GM23338 (cell line): ENCODE measurements at places on chromosomes 1 and 21.

DNA sequence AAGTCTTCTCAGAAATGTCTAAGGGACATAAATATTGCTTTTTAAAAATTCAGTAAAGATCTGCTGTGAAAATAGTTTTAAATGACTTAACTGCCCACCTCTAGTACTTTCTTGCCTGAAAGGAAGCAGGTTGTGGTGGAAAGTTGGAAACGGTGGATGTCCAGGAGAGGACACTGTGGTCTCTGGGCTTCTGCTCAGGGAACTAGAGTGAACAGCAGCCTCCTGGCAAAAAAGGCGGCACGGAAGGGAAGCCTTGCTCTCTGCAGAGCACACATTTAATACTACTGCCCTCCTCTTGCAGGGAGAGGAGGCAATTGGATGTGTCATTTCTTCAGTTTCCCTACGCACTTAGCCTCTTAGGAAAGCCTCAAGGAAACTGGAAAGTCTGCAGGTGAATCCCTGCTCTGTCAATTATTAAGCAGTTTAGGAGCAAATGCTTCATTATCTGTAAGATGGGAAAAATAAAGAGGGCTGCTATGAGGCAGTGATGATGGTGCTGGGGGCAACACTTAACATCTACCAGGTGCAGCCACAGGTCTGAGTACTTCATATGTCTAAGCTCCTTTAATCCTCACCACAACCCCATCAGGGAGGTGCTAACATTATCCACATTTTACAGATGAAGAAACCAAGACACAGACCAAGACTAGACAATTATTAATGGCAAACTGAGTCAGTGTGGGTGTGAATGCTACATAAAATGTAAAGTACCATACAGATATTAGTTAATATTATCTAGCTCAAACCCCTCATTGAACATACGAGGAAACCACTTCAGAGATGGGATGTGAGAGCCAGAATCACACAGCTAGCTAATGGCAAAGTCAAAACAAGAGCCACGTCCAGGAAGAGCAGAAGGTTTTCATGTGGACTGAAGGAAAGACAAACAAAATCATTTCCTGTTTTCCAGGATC is 108.9 kb upstream of the ADAR start:
- no peak for DNase-seq

- DNase-seq, result peak; percentile 90
Observed at GRCh38 chr1:167538657-167539056, 14.9 kb downstream of the CREG1 start.

- no peak for DNase-seq
Observed at GRCh38 chr1:92964316-92964715, 3.1 kb upstream of the DIPK1A start.

DNA sequence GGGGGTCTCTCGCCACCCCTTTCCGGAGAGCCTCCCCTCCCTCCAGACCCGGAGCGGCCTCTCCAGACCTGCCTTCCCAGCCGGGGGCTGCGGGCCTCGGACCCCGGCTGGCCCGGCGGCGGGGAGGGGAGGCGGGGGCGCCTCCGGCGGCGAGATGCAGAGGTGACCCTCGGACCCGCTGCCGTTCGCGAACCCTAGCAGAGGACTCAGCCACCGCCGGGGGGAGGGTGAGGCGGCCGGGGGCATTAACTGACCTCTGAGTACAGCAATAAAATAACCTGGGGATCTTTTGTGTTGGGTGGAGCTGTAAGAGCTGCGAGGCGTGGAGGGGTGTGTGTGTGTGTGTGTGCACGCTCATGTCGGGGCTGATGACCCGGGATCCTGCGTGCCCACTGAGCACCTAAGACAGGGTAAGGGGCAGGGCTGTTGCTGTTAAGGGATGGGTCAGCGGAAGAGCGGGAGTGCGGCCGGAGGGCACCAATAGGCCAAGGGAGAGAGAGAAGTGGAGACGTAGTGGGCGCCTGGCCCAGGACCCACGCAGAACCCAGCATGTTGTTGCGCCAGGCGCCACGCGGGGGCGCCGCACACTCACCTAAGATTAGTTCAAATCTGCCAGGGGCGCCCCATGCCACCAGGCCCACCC is 6.3 kb downstream of the HAPLN2 start:
- peak; percentile 73 for DNase-seq

DNA sequence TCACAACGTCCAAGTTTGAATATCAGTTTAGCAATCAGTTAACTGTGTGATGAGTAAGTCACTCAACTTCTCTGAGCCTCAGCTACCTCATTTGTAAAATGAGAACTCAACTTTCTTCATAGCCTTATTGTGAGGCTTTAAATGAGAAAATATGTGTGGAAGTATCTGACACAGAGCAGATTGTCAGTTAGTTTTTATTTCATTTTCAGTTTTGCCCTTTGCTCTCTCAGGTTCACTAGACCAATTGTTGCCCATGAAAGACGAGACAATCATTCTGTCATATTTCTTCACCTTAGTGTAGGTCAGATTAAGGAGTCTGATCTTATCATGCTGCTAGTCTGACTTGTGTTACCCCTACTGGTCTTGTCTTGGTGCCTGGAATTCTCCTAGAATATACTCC is 232.8 kb upstream of the PTBP2 start:
- DNase-seq, result no peak

GRCh38 chr1:206128196-206128595 is 11.0 kb upstream of the AVPR1B start:
- no peak for DNase-seq
